ENCODE measurements at places on chromosomes 3 and 15.

- DNase-seq, result no peak
Measured at GRCh38 chr3:26989037-26989436, 366.5 kb downstream of the LRRC3B start.

DNA sequence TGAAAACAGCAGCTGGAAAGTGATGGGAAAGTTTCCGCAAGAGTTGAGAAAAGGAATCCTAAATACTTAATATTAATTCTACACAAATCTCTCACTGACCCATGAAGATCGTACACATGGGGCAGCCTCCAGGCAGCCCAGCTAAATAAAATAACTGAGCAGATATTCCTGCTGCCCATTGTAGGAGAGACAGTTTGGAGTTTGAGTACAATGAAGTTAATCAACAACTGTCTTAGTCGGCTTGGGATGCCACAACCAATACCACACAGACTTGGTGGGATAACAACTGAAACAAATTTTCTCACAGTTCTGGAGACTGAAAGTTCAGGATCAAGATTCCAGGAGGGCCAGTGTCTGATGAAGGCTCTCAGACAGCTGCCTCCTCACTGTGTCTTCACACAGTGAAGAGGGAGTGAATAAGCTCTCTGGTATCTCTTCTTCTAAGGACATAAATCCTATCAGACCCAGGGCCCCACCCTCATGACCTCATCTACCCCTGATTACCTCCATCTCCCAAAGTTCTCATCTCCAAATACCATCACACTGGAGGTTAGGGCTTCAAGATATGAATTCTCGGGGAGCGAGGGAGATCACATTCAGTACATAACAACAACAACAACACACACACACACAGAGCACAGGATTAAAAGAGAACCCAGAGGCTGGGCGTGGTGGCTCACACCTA is 9.7 kb downstream of the TRPM7 start:
- no peak for DNase-seq

GRCh38 chr3:8359133-8359532 is 142.5 kb upstream of the LMCD1 start:
- DNase-seq, result no peak

DNA sequence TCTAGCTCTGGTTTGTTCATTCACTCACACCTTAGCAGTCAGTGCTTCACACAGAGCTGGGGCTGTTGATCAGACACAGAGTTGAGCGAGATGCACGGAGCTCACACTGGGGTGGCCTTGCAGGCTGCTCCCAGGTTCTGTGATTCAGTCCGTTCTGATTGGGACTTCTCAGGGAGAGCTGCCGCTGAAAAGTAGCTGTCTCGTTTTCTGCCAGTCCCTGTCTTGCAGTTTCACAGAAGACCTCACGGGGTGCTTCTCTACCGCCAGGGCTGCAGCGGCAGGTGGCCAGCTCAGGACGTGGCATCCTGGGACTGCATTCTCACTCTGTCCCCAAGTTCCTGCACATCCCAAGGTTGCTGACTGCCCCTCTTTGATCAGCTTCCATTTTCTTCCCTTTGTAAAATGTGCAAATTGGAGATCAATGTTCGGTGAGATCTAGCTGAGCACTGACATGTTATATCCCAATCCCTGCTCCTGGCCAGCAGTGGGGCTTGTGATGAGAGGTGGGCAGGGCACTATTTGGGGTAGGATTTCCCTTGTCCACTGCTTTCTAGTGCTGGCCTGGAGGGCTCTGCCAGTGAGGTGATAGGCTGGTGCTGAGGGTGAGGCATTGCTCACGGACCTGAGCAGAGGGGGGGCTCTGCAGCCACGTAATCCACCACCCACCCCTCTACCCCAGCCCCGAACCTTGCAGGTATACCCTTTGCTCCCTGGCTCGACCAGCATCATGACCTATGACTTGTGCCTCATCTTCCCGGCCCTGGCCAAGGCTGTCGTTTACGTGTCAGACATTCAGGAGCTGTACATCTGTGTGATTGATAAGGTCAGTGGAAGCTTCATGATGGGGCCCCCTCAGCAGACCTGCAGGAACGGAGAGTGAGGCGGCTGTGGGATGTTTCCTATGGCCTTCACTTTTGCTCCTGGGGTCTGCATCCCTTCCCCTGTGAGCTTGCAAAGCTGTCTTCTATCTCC is 5.3 kb upstream of the TXNRD3 start:
- no peak for DNase-seq

DNA sequence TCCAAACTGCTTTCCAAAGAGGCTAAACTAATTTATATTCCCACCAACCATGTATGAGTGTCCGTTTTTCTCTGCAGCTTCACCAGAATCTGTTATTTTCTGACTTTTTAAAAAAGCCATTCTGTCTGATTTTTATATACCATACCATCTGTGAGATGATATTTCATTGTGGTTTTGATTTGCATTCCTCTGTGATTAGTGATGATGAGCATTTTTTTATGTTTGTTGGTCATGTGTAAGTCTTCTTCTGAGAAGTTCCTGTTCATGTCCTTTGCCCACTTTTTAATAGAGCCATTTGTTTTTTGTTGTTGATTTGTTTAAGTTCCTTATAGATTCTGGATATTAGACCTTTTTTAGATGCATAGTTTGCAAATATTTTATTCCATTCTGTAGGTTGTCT is 179.4 kb upstream of the ALCAM start:
- DNase-seq, result no peak

- no peak for DNase-seq
Measured at GRCh38 chr15:25175033-25175788, 220.4 kb downstream of the SNRPN start.

DNA sequence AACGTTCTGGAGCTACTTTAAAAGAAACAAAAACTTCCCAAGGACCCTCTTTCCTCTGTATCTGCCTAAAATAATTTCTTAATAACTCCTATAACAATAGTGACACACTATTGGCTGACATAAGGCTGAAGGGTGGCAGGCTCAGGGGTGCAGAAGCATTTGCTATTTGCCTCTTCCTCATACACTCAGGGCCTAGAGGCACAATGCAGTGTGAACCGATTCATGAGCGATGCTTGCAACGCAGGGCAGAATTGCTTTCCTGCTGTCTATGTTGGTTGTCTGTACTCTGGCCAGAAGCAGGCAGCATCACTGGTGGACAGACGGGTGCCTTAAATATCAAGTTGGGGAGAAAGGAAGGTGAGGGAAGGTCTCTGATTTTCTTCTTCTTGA is 157.4 kb downstream of the AGBL1 start:
- no peak for DNase-seq

DNA sequence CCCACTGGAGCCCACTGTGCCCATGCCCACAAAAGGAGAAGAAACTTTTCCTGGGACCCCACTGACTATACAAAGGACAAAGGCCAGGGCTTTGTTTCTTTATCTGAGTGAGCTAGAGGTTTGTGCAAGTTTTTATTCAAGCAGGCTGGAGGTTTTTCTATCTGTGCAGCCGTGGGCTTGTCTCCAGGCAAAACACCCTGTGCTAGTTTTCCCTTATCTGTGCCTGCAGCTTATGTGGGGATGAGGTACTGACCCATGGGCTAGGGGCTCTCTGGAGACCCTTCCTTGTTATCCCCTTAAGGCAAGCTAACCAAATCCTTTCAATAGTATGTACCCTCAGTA is 545.5 kb downstream of the ZPLD1 start:
- no peak for DNase-seq

- peak; percentile 15 for DNase-seq
Measured at GRCh38 chr3:169667166-169668071, 3.9 kb upstream of the MECOM start.

- DNase-seq, result no peak
Measured at GRCh38 chr3:31369637-31370379, 162.9 kb upstream of the STT3B start.

DNA sequence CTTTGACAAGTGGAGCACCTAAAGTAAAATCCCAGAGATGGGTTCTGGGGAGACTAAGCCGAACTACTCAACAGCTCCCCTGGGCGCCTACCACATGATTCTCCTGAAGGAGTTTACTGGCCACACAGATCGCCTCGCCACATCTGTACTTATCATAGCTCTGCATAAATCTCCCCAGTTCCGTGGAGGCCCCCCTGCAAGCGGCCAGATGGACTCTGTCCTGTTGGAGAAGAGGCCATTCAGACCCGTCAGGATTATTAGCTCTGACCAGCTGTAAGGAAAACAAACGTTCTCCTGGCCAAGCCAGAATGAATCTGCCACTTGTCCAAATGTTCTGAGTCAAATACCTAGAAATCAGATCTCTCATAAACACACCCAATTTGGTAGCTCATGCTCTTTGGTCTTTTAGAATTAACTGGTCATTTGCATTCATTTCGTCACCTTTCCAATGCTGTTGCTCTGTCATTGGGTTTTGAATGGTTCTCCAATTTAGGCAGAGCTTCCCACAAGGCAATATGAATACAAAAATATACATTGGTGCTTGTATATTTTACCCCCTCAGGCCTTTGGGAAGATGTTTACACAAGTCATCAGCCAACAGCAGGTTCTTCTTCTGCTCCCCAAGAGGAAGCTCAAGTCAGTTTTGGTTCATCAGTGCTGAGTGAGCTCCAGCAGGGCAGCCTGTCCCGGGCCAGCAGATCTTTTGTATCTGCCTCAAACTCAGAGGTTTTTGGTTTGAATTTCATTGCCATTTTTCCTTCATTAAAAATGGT is 124.5 kb downstream of the THSD4 start:
- DNase-seq, result no peak

- no peak for DNase-seq
Measured at GRCh38 chr3:46367811-46368210, 2.9 kb upstream of the CCR5 start.

- no peak for DNase-seq
Measured at GRCh38 chr3:6860954-6861624, at the start of gene GRM7. GRM7 (plus strand) TSS chr3:6861115.

- DNase-seq, result no peak
Measured at GRCh38 chr3:116300226-116300625, 145.1 kb downstream of the LSAMP start.

DNA sequence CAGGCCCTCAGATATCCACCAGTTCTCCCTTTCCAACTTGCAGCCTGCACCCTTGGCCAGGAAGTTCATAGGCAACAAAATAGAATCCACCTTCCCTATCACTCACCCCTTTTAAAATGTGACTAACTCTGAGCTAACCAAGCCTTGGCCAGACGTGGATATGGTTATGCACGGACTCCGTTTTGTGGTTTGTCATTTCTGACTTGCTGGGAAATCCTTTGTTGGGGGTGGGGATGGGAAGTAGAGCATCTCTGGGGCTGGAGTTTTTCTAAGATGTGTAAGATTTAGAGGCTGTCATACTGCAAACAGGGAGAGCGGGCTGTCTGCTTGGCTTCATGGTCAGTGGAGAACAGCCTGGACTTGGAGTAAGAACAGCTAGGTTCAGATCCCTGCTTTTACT is 62.6 kb downstream of the SMAD3 start:
- peak; percentile 98 for DNase-seq

GRCh38 chr3:184241447-184242296 is 7.1 kb downstream of the ALG3 start:
- DNase-seq, result no peak

- DNase-seq, result no peak
Measured at GRCh38 chr15:50542887-50543210, 3.6 kb downstream of the USP50 start.

GRCh38 chr15:100905850-100906249 is 13.3 kb upstream of the LRRK1 start:
- DNase-seq, result no peak

DNA sequence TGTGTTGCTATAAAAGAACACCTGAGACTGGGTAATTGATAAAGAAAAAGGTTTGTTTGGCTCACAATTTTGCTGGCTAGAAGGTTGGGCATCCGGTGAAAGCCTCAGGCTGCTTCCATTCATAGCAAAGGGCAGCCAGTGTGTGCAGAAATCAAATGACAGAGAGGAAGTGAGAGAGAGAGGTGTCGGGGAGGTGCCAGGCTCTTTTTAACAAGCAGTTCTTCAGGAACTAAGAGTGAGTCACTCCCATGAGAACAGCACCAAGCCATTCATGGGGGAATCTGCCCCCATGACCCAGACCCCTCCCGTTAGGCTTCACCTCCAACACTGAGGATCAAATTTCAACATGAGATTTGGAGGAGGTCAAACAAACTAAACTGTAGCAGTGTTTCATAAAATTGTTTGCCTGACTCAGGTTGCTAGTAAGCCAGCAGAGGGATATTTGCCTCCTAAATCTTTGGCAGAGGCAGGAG is 4.5 kb upstream of the PARP15 start:
- DNase-seq, result peak; percentile 83

- peak; percentile 30 for DNase-seq
Measured at GRCh38 chr15:28094732-28095521, 4.2 kb downstream of the OCA2 start.

DNA sequence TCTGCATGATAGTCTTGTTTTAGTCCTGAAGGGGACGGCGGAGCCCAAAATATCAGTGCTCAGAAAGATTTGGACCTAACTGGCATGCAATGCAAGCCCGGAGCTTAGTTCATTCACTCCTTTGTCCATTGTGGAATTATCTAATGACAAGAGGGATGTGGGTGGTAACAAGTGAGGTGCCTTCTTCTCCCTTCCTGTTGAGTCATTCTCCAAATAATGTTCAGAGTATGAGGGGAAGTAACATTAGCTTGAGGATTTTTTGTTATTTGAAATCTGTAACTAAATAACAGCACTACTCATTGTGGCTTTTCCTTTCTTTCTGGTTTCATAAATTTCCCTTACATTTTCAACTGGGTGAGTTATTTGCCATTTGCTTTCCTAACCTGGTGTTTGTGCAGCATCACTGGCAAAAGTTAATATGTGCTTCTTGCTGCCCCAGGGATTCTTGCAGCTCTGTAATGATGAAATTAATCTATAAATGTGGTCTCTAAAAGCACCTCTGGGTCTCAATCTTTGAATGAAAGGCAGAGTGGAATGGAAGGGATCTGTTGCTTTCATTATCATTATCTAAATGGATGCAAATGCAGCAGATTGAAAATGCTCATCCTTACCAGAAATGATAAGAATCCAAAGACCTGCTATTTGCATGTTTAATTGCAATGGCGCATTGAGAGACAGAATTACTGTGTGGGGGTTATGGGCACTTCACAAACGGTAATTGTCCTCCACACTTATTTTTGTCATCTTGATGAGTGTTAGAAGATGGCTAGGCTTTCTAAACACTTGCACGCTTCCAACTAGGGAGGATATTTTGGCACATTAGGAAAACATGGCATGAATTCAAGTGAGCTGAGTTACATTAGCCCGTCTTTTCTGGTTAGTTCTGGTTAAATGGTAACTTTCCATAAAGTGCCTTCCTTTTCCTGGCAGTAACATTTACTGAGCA is 89.9 kb upstream of the MITF start:
- DNase-seq, result peak; percentile 79
